Fibroblast of lung (primary cell): ENCODE measurements at places on chromosomes 11 and 22. TPM values are rescaled to one million over a fixed set of nuclear protein-coding genes. Genes with fewer than 3 reads are reported as not detected.
A peak's percentile ranks its signal among the peaks of the same experiment; 100 is the strongest.

Gene RASD2
- under 0.01 TPM in 2 replicates for total RNA-seq

GRCh38 chr22:48227341-48228018, 1465.0 kb downstream of the TBC1D22A start:
- DNase-seq, result no peak

Gene IGSF22
- under 0.01 TPM in 2 replicates for total RNA-seq

DNA sequence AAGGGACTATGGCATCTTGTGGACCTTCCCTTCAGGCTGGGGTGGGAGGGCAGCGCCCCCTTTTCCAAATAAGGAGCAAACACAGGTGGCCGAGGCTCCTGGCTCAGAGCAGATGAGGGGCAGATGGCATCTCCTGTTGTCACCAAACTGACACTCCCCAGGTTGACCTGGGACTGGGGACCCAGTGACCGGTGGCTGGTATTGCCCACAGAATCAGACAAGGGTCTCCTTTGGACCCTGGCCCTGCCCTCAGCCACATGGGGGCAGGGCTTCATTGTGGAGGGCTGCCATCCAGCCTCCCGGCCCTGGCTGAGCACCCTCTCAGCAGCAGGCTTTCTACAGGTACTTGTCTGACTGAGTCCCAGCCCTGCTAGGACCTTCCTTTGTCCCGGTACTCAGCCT, 842 bp upstream of the SIGIRR start:
- no peak for DNase-seq

Gene PDGFD
- total RNA-seq, result 1.3 and 10.5 TPM in 2 replicates

Gene MRGPRF
- 63.9 and 84.2 TPM in 2 replicates for total RNA-seq

GRCh38 chr22:36765943-36766450, 9.9 kb downstream of the IFT27 start:
- peak; percentile 13 for DNase-seq

DNA sequence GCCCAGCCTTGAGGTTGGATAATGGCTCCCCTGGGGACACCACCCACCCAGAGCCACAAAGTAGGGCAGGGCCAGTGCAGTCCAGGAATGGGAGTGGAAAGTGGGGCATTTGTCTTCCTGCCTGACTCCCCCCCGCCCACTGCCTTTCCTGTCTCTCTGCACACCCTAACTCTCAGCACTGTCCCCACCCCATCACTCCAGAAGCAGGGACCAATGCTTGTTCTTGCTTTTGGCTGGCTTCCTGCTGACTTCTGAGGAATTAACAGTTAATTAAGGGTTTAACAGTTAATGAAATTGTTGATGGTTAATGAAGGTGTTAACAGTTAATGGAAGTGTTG, 4.7 kb downstream of the PITPNM1 start:
- DNase-seq, result no peak

- DNase-seq, result no peak
Observed at GRCh38 chr22:16586991-16587390, 5.6 kb downstream of the CCT8L2 start.

DNA sequence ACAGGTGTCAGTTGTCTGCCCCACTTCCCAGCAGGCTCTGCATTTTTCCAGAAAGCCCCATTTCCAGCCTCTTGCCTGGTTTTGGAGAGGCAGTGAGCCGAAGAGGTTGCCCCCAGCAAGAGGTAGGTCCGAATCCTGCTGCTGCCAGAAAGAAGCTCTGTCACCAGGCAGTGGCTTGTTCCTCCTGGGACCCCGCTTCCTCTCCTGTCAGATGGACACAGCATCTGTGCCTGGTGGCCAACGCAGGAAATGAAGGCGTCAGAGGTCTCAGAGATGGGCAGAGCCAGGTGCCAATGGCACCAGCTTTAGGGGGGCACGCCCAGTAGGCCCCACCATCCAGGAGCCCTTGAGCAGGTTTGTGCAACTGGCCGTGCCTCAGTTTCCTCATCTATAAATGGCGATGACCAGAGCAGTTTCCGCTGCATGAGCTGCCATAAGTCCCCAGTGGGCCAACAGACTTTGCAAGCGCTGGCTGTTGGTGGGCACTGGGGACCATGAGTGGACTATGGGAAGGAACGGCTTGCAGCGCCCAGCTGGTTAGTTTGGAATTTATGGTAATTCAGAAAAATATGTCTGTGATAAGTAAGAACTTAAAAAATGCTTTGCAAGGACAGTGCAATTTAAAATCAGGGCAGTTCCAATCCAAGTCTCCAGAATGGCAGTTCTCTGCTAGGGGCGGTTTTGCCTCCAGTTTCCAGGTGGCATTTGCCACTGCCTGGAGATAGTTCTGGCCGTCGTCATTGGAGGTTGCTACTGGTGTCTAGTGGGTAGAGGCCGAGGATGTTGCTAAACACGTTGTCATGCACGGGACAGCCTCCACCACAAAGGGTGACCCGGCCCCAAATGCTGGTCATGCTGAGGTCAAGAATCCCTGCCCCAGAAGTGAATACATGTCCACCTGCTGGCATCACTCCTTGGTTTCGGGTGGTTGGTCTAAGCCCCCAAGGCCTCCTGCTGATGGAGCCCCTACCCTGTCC, 2.3 kb upstream of the OSBPL5 start:
- DNase-seq, result no peak

DNA sequence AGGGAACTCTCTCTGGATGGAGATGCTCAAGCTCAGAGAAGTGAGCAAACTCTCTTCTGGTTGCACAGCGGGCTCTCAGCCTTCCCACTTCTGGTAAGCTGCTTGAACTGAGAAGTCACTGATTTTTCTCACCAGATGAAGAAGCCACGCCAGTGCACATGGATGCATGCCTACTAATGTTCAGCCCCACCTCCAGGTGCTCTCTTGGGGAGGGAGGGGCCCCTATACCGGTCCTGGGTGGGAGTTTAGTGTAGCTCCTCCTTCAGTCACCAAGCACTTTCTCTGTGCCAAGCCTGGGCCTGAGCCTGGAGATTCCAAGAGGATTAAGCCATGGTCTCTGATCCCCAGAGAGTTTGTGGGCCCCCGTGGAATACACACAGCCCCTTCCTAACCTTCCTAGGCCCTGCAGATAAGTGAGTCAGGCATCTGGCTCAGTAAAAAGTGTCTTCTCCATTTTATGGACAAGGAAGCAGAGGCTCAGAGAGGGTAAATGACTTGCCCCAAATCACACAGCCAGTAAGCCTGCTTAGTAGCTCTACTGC, 142.2 kb downstream of the ST3GAL4 start:
- DNase-seq, result no peak

DNA sequence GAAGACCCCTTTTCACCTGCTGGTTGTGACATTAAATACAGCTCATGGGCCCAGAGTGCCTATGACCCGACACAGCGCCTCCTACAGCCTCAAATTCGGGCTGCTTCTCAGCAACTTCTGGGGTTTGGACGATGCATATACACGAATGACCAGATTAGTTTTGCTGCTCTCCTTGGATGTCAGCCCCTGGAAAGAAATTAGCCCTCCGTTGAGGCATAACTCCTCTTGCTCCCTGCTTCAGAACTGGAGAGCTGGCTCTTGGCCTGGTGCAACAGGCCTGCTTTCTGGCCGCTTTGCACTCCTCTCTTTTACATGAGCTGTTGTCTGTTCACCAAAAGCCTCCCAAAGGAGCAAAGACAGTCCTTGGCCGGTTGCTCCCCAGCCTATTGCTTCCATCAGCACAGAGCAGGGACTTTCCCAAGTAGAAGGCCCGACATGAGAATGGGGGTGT, 3.3 kb downstream of the TECTA start:
- DNase-seq, result no peak

Gene TEX12
- 0.17 TPM in 1 of 2 replicates, not detected in the other for total RNA-seq

GRCh38 chr11:88174709-88175568, at the start of gene RAB38:
RAB38 (minus strand) TSS chr11:88175443; CDS start chr11:88175384, 59 bp downstream.
- peak; percentile 75 for DNase-seq

Gene TMEM121B
- under 0.01 TPM in 1 of 2 replicates, not detected in the other for total RNA-seq
